Coronary artery (tissue), 2 donors: ENCODE measurements at places on chromosomes 7 and 10.

GRCh38 chr10:109957092-109957797 is 33.9 kb upstream of the XPNPEP1 start:
- no peak for DNase-seq

GRCh38 chr7:12729112-12729511 is 41.7 kb downstream of the ARL4A start:
- DNase-seq, result peak; percentile 76

DNA sequence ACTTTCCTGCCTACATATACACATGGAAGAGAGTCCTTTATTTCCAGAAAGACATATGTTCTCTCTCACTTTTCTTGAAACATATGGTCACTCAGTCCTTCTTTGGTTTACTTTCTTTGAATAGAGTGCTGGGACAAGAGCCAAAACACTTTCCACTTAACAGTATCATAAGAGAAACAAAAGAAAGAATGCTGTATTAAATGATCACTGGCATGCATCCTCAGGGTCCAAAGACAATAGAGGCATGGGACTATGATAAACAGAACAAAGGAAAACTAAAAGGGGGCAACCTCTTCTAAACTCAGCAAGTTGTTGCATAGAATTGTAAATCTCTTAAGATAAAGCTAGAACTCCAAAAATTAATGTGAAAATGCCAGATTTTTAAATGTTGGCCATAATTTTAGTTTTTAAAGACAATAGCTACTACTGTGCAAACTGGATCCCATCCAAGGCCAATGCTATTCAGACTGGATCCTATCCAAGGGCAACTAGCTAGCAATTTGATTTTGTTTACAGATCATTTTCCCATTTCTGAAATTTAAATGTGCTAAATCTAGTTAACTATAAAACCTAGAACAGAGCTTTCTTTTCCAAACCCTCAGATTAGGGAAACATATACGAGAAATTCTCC is 687.5 kb downstream of the SORCS3 start:
- no peak for DNase-seq

- DNase-seq, result no peak
Measured at GRCh38 chr10:35961501-35961900, 319.4 kb upstream of the FZD8 start.

DNA sequence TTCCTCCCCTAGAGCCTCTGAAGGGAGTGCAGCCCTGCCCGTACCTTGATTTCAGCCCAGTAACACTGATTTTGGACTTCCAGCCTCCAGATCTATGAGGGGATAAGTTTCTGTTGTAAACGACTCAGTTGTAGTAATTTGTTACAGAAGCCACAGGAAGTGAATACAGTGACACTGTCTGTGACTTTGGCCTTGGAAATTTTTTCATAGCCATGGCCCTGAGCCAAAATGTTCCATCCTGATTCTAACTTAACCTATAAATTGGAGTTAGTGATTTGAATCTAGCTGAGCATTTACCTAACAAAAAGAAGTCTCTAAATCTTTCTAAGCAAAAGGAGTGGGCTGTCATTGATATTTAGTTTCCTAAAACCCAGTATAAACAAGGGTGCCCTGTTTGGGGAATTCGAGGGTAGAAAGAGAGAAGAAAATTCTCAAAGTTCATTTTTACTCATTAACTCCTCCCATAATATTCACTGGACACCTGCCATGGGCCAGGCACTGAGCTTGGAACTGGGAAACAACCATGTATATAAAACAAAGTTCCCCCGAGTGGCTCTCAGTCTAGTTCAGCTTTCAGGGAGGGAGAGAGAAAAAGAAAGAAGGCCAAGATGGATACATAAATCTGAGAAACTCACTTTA is 162.3 kb downstream of the SKIDA1 start:
- no peak for DNase-seq

GRCh38 chr10:49579621-49580020 is 30.5 kb upstream of the SLC18A3 start:
- no peak for DNase-seq

- DNase-seq, result peak; percentile 79
Measured at GRCh38 chr7:90595801-90596670, at the start of gene CDK14. CDK14 (plus strand) TSS chr7:90596321; CDS start chr7:90596628, 307 bp downstream.

DNA sequence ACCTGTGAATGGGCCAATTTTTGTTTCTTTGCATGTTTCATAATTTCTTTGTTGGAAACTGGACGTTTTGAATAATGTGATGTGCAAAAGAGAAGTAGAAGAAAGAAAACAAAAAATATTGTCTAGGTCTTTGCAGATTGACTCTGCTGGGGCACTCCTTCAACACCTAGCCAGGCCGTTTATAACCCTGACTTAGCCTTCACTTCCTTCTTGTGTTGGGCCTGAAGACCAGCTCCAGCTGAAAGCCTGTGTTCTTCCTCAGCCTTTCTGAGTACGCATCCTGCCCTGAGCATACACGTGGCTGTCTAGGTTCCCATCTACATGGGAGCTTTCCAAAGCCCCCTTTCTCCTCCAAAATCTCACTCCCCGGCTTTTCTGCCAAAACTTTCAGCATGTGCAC is 41.9 kb downstream of the LMTK2 start:
- no peak for DNase-seq

DNA sequence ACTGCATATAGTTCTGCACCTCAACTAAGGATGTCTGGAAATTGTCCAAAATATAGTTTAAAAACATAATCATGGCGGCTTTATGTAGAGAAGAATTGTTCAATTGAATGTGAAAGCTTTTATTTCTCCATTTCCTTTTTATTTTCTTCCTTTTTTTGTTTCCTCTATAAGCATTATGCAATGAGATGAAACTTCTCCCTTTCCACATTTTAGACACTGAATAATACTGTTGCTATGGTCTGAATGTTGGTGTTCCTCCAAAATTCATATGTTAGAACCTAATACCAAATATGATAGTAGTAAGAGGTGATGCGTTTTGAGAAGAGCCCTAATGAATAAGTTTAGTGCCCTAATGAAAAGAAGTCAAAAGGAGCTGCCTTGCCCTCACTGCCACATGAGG is 175.0 kb downstream of the RNLS start:
- no peak for DNase-seq

DNA sequence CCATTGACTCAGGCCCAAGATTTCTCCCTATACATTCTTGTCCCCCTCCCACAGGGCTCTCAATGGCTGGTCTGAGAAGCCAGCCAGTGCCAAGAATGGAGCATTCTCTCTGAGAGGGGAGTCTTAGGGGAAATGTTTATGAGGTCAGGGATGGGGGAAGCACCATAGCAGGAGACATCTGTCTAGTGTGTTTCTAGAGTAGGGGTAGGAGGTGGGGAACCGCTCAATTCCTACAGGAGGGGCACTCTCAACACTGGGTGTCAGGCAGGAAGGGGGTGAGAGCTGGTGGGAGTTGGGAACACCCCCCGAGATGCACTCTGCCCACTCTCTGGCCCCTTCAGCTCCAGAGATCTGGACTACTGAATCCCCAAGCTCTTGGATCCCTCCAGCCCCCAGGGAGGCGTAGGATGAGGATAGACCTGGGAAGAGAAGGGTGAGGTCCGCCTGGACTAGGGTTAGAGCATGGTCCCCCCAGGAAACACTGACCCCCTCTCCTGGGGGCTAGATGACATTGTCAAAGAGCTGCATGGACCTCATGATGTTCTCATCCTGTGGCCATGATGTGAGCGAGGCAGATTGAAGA is 8.7 kb upstream of the OGA start:
- DNase-seq, result peak; percentile 61

DNA sequence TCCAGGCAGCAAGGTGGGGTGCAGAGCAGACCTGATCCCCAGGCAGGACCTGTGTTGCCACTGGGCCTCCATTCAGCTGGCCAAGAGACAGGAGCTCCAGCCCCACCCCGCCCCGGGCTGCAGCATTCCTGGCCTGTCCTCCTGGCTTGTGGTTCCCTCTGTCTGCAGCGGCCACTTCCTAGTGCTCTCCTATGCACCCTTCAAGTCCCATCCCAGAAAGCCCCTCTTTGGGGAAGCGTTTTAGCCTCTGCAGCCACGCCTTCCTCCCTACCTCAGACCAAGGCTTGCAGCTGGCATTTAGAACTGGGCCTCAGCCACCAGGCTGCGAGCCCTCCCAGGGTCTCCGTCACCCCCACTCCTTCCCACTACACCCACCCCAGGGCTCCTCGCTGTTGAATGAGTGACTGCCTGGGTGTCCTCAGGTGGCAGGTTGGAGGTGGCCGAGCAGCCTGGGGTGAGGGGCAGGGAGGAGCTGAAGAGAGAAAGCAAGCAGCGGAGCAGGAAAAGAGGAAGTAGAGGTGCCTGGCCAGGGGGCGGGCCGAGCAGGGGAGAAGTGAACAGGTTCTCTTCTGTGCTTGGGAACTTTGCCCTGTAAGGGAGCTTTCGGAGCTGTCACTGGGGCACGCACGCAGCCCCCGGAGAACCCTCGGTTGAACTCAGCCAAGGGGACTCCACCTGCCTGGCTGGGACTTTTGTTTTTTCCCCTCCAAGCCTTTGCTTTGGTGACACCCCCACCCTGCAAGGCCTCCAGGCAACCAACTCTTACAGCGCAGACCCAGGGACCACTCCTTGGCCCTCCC is 109.1 kb upstream of the TNRC18 start:
- peak; percentile 78 for DNase-seq

GRCh38 chr7:29063872-29064271 is 82.5 kb downstream of the CPVL start:
- no peak for DNase-seq

- DNase-seq, result no peak
Measured at GRCh38 chr7:94476251-94476840, 33.3 kb upstream of the CASD1 start.

DNA sequence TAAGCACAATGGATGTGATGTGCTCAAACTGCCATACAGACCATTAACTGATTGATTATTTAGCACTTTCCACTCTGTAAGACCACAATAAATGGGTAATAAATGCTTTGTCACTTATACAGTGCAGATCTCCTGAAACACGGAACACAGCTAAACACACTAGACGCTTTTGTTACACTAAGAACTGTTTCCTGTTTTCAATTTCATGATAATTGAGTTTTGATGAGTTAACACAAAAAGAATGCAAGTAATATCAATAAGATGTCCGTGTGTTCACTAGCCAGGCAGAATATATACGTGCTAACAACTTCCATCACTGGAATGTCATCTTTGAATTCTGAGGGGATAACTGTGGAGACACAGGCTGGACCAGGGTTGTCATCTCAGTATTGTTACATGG is 178.8 kb downstream of the SKAP2 start:
- no peak for DNase-seq

DNA sequence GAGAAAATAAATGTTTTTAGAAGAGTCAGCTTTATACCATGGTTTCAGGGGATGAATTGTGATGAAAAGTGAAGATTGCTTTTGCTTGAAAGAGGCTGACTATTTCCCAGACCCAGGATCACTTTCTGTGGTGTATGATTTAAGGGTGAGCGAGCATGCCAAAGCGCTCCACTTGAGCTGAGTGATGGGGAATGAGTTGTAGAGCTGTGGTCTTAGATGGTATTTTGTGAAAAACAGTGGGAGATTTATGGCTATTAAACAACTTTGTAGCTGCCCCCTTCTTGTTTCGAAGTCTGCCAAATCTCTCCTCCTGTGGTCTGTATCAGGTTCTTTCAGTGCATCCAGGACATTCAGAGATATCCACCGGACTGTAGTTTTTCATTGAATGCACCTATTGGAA is 888.2 kb downstream of the LRMDA start:
- DNase-seq, result no peak

- no peak for DNase-seq
Measured at GRCh38 chr7:125099519-125099918, 169.9 kb upstream of the POT1 start.

DNA sequence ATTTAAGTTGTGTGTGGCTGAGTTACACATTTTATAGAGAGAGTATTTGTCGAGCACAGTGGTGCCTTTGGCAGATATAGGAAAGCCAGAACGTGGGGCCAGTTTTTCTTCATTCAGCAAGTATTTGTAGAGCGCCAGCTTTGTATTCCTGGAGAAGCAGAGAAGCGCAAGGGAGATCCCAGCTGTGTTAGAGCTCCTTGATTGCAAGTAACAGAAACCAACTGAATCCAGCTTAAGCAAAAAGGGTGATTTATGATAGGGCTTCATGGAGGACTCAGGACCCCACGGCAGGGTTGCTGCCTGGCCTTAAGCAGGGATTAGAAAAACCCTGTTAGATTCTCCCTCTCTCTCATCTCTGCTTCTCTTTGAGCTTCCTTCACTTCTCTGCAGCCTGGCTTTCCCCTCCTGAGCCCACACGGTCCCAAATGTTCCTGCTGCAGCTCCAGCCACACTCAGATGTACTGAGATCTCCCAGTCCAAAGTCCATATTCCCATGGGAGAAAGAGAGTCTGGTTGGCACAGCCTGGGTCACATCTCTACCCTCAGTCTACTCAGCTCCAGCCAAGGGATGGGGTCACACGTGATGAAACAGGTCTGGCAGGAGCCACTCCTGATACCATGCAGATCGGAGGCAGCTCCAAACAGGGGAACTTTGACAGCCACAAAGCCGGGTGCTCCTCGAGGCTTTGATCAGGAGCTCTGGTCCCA is 16.7 kb downstream of the UBTD1 start:
- no peak for DNase-seq

GRCh38 chr7:37408291-37409228 is 40.1 kb downstream of the ELMO1 start:
- no peak for DNase-seq

DNA sequence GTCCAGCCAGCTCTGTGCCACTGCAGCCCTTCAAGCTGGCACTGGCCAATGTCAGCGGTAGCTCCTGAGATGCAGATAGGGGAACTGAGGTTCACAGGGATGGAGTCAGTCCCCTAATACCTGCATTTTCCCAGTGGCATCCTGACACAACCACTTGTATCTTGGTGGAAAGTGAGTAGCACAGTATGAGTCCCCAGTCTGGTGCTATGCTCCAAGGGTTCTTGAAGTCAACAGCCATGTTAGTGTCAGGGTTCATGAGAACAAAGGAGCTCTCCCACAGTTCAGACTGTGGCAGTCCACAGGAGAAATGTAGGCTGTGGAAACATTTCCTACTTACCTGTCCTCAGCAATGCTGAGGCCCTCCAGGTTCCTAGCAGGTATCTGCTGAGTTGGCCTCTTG is 115.5 kb downstream of the ZNF736 start:
- no peak for DNase-seq

GRCh38 chr7:98254951-98255610 is 3.0 kb upstream of the TECPR1 start:
- no peak for DNase-seq

- DNase-seq, result no peak
Measured at GRCh38 chr7:50119815-50120637, 27.0 kb upstream of the ZPBP start.

- no peak for DNase-seq
Measured at GRCh38 chr7:41699516-41699915, 3.4 kb downstream of the INHBA start.

GRCh38 chr7:19991936-19992335 is 218.5 kb upstream of the TMEM196 start:
- DNase-seq, result no peak

DNA sequence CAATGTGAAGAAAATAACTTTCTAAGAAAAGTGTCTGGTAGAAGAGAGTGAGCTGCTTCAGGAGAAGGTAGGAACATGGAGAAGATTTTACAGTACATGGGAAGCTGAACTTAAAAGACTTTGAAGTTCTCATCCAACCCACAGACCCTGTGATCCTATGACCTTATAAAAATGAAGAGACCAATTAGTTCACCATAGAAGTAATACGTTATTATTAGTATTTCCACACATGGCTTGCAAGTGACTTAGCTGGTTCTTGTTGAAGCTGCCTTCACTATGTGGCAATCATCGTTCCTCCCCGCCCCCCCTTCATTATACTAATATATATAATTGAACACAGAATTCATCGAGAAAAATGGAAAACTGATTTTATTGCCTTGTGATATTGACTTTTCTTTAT is 129.1 kb downstream of the SND1 start:
- no peak for DNase-seq

- no peak for DNase-seq
Measured at GRCh38 chr10:80356563-80356988, at the start of the genes DYDC1 and DYDC2. DYDC1 (minus strand) TSS chr10:80356755; CDS start chr10:80352601, 4,154 bp downstream. DYDC2 (plus strand) TSS chr10:80356781; CDS start chr10:80362444, 5,663 bp downstream.

GRCh38 chr10:130047336-130047735 is 63.3 kb downstream of the C10orf143 start:
- DNase-seq, result peak; percentile 40
